RPMI7951 (cell line): ENCODE measurements at places on chromosomes 3 and 15. TPM values are rescaled to one million over a fixed set of nuclear protein-coding genes. Genes with fewer than 3 reads are reported as not detected.

CLRN1 gene
- not detected in 2 replicates for total RNA-seq

DNA sequence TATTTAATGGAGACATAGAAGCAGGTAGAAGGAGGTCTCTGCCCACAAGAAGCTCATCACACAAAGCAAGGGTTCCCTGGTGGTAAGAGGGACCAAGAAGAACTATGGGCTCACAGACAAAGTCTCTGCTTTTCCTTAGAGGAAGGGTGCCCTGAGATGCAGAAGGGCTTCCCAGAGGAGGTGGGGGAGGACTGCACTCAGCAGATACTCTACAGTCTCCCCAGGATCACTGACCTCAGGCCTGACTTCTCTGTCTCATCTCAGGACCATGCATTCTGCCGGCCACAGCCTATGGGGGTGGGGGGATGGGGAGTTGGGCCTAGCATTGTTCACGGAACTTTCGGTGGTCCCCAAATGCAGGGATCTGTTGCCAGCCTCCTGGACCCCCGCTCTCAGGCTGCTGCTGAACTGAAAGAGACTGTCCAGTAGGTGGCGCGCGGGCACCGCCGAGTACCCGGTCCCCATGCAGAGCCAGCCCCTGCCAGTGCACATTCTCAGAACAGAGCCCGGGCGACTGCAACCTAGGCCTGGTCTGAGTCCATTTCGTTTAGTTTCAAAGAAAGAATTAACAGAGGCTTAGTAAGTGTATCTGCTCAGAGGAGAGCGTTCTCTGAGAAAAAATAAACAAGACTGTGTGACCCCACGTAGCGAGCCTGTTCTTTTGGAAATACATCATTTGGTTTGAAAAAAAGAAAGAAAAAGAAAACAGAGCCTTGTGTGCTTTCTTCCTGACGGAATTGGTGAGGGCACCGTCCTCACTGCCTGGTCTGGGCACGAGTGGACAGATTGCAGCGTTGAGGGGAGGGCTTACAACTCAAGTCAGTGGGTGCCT is 74.1 kb downstream of the LRTM1 start:
- DNase-seq: peak; percentile 81

- no peak for DNase-seq
These were observed 9.8 kb downstream of the NBEAL2 start for GRCh38 chr3:46989146-46989810.

GRCh38 chr15:39746176-39746575 is 36.5 kb downstream of the FSIP1 start:
- no peak for DNase-seq

CCDC13 gene
- total RNA-seq: 0.20 and 0.48 TPM in 2 replicates

BSN gene
- total RNA-seq: under 0.01 and 0.10 TPM in 2 replicates
